ENCODE measurements at places on chromosomes 5 and 9.

DNA sequence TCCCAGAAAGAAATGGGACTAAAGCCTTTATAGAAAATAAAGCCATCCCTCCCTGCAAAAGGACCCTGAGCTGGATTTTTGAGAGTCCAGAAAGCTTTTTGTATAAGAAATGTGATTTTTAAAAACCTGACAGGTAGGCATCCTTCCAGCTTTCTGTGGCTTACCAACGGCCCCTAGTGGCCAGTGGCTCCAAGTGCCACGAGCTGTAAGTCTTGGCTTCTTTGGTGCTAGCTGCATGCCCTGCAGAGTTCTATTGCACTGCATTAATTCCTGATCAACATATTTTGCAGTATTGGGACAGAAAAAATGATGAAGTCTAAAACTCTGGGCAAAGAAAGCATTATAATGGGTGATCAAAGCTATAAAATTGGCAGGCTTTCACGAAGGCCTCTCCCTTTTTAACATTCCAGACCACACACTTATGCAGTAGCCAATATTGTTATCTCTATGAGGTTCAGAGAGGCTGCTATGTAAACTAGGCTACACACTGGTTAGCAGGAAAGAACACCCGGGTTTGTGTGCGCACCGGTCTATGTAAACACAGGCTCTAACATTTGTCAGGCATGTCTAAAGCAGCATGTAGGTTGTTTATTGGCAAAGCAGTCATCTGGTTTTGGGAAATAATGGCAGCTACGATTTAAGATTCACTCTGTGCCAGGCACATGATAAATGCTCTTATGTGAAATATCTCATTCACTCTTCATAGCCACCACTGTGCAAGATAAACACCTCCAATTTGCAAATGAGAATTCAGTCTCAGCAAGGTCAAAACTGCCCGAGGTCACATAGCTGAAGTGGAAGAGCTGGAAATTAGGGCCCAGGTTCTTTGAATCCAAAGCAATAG, 55.2 kb downstream of the NMUR2 start:
- DNase-seq = peak; percentile 29

- DNase-seq = no peak
These were observed 592.6 kb upstream of the CDH6 start for GRCh38 chr5:30600892-30601291.

- peak; percentile 89 for DNase-seq
These were observed 8.0 kb upstream of the PCA3 start for GRCh38 chr9:76756268-76756640.

DNA sequence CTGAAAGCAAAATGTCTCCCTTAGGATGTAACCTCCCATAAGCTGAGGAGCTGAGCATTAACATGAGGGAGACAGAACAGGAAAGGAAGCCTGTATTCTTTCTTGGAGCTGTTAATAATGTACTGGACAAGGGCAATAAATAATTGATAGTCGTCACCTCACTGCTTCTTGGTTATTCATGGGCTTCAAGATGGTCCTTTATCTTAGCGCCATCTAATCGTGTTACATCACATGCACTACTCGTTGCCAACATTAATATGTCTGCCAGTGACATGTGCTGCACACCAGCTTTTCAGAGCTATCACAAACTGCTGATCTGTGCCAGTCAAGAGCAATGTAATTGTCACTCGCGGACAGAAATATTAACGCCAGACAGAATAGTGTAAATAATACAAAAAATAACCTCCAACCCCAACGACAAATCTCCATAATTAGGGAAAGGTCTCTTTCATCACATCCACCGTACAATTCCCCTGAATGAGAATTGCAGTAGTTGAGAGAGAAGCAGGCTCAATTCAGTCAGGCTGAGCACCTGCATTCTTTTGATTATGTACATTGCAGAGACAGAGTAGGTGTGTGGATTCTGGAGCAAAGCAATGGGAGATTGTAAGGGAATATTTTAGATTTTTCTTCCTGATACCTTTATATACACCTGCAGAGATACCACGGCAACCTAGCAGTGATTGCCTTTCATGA, 267.1 kb downstream of the SPATA31D1 start:
- DNase-seq = no peak

DNA sequence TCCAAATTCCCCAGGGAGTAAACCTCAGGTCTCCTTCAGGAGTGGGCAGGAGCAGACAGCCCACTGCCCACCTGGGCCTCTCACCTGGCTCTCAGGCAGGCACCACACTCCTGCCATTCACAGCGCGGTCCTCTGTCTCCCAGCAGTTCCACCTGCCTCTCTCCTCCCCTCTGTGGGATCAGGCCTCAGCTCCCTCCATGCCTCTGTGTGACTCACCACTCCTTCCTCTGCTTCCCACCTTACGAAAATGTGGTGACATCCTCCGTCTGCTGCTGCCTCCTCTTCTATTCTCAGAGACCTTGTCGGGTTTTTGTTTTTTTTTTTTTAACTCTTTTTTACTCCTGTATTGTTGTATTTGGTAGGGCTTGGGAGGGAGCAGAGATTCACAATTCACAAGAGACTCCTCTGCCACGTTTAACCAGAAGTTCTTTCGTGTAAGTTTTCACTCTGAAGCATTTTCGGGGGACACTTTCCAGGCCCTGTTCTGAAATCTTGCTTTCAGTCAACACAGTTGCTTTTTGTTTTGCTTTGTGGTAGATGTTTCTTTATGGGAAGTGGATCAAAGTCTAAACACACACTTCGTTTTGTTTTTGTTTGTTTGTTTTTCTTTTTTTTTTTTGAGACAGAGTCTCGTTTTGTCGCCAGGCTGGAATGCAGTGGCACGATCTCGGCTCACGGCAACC, 21.1 kb upstream of the CDKN2AIPNL start:
- no peak for DNase-seq

DNA sequence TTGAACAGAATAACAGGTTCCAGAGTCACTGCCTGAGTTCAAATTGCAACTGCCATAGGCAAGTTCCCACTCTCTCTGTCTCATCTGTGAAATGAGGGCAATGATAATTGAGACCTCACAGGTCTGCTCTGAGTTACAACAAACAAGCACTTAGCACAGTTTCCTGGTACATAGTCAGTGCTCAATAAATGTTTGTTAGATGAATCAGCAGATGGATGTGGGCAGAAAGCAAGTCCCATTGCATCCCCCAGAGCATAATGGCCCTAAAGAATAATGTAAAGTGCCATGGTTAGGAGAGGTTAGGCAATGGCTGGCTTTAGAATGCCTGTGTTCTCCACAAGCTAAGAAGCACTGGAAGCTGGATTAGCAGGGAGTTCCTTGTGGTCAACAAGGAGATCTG, 136.5 kb upstream of the LARP1 start:
- no peak for DNase-seq

- DNase-seq = no peak
These were observed 541 bp upstream of the TBCA start for GRCh38 chr5:77776554-77777206.

GRCh38 chr5:111834926-111835599, 78.1 kb upstream of the NREP start:
- no peak for DNase-seq

- peak; percentile 50 for DNase-seq
These were observed 3.6 kb downstream of the AK1 start for GRCh38 chr9:127873886-127874285.

- DNase-seq = peak; percentile 87
These were observed 97.5 kb downstream of the COL5A1 start for GRCh38 chr9:134738869-134739659.

Data from BE2C (cell line).